Activated naive CD4-positive, alpha-beta T cell treated with anti-CD3 and anti-CD28 coated beads, Interleukin-2, amount 10 ng/mL, durations not matched to agents 7 days and 5 days (primary cell): ENCODE measurements at places on chromosomes 12 and 14.

DNA sequence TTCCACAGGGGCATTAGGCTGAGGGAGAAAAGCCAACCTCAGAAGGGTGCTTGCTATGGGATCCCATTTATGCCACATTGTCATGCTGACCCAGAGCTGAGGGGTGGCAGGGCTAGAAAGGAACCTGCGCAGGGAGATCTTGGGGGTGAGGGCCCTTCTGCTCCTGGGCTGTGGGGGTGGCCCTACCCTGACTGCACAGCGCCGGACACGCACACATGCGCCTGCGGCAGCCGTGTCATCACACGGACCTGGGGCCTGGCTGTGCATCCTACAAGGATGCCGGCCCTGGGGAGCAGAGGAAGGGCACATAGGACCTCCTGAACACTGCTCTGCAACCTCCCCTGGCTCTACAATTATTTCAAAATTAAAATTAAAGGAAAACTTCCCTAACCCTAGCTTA lies 6.9 kb downstream of the CDCA4 start:
- no peak for DNase-seq
- H3K27ac ChIP-seq, result peak overlapping the region; percentile 83
- H3K27me3 ChIP-seq, result no peaks in the 10 kb centered on the region

DNA sequence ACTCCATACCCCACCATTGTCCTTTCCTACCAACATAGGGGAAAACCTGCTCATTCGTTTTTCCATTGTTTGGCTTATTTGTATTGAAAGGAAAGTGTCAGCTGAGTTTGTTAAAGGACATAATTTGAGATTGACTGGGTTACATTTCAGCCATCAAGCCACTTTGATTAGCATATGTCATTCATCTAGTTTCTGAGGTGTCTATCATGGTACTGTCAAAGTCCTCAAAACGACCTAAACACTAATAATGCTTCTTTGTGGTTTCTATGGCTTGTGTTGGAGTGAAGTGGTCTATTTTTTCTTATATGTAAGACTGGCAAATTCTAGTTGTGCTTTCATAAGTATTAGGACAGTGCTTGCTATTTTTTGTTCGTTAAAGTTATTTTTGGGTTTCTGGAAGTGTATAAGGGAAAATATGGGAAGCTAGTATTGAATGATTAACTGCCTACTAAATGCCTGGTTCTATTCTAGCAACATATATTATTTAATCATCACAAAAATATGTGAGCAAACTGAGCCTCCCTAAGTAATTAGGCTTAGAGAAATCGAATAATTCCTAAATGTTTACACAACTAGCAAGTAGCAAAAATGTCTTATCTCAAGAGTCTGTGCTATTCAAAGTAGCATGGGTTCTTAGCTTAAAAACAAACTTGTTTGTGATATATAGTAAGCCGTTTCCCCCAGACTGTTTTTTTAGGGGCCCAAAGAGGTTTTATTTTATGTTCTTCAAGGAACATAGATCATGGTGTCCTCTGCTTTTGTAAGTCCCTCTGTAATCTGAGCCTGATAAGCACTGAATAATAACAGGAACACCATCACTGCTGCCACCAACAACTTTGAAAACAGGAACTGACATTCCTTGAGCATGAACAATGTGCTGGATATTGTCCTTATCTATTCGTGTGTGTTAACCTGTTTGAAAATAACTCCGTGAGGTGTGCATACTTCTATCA lies 67.1 kb downstream of the DERA start:
- no peaks in the 10 kb centered on the region for H3K27me3 ChIP-seq
- no peak for DNase-seq
- no peak overlapping the region for H3K27ac ChIP-seq

DNA sequence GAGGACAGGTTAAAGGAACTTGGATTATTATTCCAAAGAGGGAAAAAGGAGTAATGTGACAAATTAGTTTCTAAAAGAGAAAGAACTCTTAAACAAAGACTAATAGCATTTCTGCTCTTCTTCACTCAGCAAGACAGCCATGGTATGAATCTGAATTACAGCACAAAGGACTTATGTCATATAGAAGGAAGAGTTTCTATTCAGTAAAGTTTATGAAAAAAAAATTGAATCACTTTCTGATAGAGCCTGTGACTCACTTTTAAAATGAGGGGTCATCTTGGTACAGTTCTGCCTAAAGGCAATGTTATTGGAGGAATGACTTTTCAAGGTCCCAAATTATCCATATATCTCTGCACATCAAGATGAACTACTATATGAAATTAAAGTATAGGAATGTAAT lies 101.7 kb downstream of the DUSP6 start:
- no peak overlapping the region for H3K27ac ChIP-seq
- H3K4me1 ChIP-seq, result peaks cover 43% of the 10 kb centered on the region
- no peak overlapping the region for H3K4me3 ChIP-seq

DNA sequence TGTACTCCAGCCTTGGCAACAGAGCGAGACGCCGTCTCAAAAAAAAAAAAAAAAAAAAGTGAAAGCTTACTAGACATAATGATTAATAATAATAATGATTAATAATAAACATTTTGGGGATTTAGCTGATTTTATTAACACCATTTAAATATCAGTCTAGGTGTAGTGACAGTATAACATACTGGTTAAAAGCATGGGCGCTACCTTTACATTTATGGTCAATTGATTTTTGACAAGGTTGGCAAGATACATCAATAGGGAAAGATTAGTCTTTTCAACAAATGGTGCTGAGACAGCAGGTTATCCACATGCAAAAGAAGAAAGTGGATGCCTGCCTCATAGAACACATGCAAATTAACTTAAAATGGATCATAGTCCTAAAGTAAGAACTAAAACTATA lies 34.3 kb downstream of the TXNRD1 start:
- H3K4me3 ChIP-seq, result no peak overlapping the region
- DNase-seq, result no peak
- H3K27me3 ChIP-seq, result peaks cover 3% of the 10 kb centered on the region
- H3K36me3 ChIP-seq, result no peaks in the 10 kb centered on the region
- no peaks in the 10 kb centered on the region for H3K4me1 ChIP-seq

GRCh38 chr12:81668475-81668874 lies 90.7 kb downstream of the PPFIA2 start:
- H3K27me3 ChIP-seq, result no peaks in the 10 kb centered on the region
- H3K36me3 ChIP-seq, result no peaks in the 10 kb centered on the region

GRCh38 chr14:62689733-62690132 lies 355.5 kb downstream of the KCNH5 start:
- no peaks in the 10 kb centered on the region for H3K27me3 ChIP-seq
- no peaks in the 10 kb centered on the region for H3K36me3 ChIP-seq
- DNase-seq, result no peak
- H3K4me1 ChIP-seq, result no peaks in the 10 kb centered on the region
- H3K4me3 ChIP-seq, result no peak overlapping the region
